ENCODE measurements at places on chromosomes 7 and 10. TPM values are rescaled to one million over a fixed set of nuclear protein-coding genes. Genes with fewer than 3 reads are reported as not detected.

The CRTAC1 gene
- not detected for total RNA-seq

DNA sequence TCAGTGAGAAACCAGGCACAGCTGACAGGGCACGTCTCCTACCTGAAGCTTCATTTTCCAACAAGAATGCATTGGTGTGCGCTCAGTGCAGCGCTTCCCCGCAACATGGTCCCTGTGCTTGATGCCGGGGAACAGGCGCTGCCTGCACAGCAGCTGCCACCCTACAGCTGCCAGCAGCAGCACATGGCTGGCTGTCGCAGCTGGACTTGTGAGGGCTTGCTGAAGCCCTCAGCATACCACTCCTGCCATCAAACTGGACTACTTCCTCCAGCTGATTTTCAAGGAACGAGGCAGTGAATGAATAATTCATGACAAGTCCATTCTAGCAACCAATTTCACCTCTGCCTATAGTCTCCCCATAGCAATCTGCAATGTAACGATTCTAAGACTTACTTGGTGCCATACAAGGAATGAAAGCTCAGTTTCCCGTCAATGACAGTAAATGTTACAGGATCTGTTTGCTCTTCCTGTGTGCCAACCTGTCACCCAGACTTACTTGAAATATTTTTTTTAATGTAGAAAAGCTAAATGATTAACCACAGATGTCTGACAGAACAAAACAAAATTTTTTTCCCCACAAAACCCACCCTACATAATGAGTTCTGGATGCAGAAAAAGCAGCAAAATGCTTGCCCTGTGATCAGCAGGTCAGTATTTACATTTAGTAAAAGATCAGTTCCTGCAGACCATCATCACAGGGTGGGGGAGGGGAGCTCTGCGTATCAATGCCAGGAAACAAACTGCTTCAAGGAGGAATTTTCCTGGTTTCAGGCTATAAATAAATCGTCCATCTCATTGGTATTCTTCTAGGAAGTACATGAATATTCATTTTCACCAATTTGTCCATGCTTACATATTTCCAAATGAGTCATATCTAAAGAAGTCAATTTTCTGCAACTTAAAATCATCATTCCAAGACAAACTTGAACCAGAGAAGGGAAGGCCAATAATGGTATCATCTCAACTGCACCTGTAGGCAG, 140.6 kb downstream of the ALOX5 start:
- DNase-seq, result no peak

The SLC39A12 gene
- total RNA-seq, result not detected

- no peak for DNase-seq
Observed at GRCh38 chr10:124721330-124722045, 22.7 kb downstream of the FAM53B start.

DNA sequence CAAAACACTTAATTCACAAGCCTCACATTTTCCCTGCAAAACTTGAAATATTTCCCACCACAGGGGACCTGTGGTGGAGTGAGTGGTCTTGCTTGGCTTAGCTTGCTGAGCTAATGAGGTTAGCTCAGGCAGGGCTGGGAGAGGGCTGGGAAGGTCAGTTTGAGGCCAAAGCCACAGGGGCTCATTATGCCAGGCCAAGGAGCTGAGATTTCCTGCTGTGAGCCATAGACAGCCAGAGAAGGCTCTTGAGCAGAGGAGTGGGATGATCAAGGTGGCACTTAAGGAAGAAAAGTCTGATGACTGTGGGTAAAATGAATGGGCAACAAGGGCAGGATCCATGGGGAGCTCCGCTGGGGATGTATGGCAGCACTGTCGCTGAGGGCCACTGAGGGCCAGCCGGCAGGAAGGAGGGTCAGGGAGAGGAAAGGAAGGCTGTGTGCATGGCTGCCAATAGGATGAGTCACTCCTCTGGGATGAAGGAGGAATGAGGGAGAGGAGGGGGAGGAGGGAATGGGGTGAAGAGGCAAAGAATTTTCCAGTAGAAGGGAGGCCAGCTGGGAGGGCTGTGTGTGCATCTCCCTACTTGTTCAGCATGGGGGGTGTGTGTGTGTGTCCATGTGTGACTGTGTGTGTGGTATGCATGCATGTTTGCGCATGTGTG, 18.7 kb upstream of the ZNF488 start:
- no peak for DNase-seq

- DNase-seq, result no peak
Observed at GRCh38 chr10:111151595-111152307, 74.9 kb downstream of the ADRA2A start.

The GIMAP8 gene
- 26.4 TPM for total RNA-seq

GRCh38 chr10:55311848-55312635, 511.0 kb upstream of the PCDH15 start:
- no peak for DNase-seq

The ANK3 gene
- 15.0 TPM for total RNA-seq
